ENCODE measurements at places on chromosomes 3 and 15. TPM values are rescaled to one million over a fixed set of nuclear protein-coding genes. Genes with fewer than 3 reads are reported as not detected.

ISLR gene
- not detected for total RNA-seq

- DNase-seq = no peak
Measured at GRCh38 chr15:64637412-64637811, 138.0 kb downstream of the RBPMS2 start.

DNA sequence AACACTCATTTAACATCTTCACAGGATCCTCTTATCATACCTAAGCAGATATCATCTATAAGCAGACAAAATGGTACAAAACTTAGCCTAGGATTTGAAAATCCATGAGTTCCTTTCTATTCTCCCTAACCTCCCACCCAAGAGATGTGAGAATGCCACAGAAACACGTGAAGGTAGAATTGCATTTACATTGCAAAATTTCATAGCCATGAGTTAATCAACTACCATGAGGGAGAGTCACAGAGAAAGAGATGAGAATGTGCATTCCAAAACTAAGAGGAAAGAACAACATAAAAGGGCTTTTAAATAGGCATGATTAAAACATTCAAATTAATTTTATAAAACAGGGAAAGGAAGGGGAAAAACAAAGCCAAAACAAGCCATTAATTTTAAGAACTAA lies 806.2 kb downstream of the NTRK3 start:
- no peak for DNase-seq

- no peak for DNase-seq
Measured at GRCh38 chr3:56720849-56721248, 37.8 kb upstream of the TASOR start.

GRCh38 chr3:122520861-122521260 lies 6.1 kb upstream of the KPNA1 start:
- no peak for DNase-seq
